Sciatic nerve (tissue), 2 donors: ENCODE measurements at places on chromosomes 4 and X.

- DNase-seq, result no peak
Measured at GRCh38 chr4:54014666-54015160, 49.7 kb downstream of the CHIC2 start.

GRCh38 chrX:67207912-67208311 lies 335.9 kb upstream of the AR start:
- DNase-seq, result no peak

DNA sequence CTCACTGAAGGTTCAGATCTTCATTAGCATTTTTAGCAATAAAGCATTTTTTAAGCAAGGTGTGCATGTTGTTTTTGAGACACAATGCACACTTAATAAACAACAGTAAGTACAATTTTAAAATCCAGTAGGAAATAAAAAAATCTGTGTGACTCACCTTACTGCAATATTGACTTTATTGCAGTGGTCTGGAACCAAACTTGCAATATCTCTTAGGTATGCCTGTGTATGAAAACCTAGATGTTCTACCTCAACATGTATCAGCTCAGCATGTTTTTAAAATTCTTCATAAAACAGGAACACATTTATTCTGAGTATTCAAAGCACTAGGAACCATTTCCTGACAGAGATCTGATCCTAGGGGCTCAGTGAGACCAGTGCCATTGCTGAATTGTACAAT lies 26.7 kb downstream of the NR0B1 start:
- DNase-seq, result no peak

DNA sequence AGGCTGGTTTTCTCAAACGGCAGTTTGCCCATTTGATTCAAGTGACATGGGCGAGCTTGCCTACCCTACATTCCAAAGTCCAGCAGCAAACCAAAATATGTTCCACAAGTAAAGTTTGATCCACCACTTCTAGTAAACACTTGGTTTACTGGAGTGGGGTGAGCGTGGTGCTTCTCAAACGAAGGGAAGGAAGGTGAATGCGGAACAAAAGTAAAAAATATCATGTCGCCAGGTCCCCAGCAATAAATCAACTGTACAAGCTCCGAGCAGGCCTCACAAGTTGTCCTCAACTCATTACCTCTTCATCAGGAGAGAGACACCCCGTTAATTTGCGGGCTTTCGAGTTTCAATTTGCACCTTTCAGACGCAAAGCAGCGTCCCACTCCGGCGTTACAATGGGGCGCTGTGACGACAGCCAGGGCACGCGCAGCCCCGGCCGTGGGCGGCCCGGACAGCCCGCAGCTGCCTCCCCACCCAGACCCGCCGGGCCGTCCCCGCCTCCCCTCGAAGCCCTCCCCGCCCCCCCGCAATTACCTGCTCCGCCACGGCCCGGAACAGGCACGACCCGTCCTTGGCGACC lies 1.0 kb downstream of the OTUD4 start:
- peak; percentile 86 for DNase-seq

DNA sequence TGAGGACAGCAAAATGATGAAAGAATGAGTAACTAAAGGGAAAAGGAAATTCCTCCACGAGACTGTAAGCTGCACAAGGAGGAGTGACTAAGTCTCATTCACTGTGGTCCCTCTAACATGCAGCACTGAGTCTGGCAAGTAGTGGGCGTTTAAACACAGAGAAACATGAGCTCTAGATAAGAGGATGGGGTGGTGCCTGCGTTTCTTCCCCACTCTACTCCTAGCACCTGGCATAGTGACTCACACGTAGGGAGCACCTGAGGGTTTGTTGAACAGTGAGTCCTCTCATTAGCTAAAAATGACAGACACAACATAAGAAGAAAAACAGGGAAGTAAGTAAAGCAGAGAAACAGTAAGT lies 105.8 kb upstream of the CBR4 start:
- no peak for DNase-seq

DNA sequence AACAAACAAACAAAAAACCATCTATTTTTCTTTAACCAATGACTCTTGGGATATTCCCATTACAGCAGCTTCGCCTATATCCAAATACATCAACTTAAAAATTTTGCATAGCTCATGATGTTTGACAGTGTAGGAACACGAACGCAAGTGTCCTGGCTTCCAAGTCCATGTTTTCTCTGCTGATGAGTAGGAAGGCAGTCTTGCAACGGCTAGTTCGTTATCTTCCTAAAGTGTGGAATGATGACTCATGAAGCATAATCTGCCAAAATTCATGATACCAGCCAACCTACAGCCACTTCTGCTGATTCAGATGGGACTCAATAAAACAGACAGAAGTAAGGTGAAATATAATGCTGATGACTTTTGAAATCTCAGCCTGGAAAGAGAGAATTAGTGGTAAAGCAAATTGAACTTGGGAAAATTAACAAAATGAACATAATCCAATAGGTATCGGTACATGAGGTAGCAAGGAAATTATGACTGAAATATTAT lies 6.4 kb upstream of the SEPTIN11 start:
- DNase-seq, result no peak

- no peak for DNase-seq
Measured at GRCh38 chr4:42490015-42490414, 92.7 kb downstream of the SHISA3 start.

DNA sequence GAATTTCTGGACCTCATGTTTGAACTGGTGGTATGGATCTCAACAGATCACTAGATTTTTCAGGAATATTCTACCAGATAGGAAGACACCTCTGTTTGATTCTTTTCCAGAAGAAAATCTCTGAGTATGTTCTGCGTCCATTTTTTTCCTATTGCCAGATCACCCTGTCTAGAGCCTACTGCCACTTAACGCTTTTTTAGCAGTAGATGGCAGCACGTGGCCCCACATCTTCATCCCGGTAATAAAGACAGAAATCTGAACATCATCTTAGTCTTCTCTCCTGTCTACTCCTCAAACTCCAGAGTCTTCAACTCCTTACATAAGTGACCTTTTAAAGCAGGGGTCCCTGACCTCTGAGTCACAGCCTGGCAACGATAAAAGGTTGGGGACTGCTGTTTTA lies 184.7 kb downstream of the TMA16 start:
- DNase-seq, result no peak

DNA sequence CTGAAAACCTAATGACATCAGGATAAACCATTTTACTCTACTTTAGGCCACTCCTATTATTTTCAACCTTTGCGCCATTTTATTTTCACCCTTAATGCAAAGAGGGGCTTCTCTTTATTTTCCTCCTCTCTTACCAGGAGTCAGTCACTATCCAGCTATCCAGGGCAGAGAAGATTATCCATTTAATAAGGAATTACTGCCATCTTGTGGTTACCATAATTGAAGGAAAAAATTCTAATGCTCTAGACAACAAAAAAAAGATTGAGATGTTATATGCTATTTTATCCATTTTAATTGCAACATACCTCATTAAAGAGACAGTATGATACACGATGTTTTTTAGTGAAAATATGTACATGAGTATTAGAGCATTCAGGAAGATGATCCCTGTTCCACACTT lies 514.5 kb upstream of the FAM241A start:
- DNase-seq, result no peak

DNA sequence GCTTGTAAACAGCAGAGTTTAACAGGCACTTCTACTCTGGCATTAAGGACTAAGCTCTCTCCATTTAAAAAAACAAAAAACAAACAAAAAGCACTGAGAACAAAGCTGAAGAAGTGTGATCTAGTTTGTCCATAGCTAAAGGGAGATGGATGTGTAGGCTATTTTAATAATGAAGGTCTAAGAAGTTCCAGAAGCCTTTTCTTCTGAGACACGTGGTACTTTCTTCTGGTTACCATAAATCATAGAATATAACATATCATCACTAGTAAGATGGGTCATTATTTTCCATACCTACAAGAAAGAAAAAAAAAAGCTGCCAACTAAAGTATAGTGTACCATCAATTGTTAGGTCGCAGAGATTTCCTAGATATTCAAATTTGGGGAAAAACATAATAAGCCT lies 722 bp upstream of the NBDY start:
- DNase-seq, result no peak

GRCh38 chrX:8967461-8967860 lies 66.5 kb downstream of the FAM9B start:
- DNase-seq, result no peak

DNA sequence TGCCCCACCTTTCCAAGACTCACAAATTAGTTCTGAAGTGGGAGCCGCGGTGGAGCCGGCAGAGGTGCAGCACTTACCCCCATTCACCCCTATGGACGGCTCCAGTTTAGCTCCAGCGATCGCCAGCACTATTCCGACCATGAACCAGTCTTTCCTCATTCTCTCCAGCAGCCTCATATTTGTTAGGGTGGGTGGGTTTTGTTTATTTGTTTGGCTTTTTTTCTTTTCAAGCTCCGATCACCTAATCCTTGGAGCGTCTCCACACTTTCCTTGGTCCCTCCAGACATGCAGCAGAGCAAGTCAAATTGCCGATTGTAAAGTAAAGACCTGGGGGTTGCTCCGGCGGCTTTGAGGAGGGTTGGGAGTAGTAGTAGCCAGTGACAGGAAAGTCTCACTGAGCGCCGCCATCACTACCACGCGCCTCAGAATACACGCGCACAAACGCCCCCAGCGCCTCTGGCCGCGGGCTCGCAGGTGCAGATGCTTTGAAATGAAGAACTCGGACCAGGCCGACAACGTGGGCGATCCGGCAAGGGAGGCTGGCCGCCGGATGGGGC lies at the start of gene SLC10A7:
Gene SLC10A7, minus strand, starts transcription at position 400 of the 557 bp plus-strand sequence. Its CDS starts 223 bp downstream, at position 177.
- DNase-seq, result peak; percentile 81

GRCh38 chrX:22122510-22122909 lies 90.4 kb downstream of the PHEX start:
- no peak for DNase-seq
